ENCODE measurements at places on chromosomes 11 and 22. TPM values are rescaled to one million over a fixed set of nuclear protein-coding genes. Genes with fewer than 3 reads are reported as not detected.

- DNase-seq: no peak
Observed at GRCh38 chr11:106601684-106602297, 416.5 kb downstream of the GUCY1A2 start.

DNA sequence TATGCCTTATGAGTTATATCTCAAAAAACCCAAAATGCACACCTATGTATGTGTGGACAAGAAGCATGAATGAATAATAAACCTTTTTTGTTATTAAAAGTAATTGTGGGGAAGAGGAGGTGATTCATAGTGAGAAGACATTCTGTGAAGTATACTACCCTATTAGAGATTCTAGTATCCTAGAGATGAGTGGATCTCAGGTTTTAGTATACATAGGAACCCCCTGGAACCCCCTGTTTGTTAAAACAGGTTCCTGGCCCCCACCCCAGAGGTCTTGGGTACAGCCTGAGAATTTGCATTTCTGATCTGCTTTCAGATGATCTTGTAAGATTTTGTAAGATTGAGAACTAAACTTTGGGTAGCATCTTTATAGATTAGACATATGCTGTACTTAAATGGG lies 17.5 kb downstream of the NUCB2 start:
- no peak for DNase-seq

- DNase-seq: no peak
Observed at GRCh38 chr11:76313913-76314740, 66.8 kb downstream of the THAP12 start.

Gene SSTR3
- 0.75 TPM for polyA plus RNA-seq

GRCh38 chr11:5737091-5737490 lies 843 bp downstream of the OR56B1 start:
- no peak for DNase-seq

DNA sequence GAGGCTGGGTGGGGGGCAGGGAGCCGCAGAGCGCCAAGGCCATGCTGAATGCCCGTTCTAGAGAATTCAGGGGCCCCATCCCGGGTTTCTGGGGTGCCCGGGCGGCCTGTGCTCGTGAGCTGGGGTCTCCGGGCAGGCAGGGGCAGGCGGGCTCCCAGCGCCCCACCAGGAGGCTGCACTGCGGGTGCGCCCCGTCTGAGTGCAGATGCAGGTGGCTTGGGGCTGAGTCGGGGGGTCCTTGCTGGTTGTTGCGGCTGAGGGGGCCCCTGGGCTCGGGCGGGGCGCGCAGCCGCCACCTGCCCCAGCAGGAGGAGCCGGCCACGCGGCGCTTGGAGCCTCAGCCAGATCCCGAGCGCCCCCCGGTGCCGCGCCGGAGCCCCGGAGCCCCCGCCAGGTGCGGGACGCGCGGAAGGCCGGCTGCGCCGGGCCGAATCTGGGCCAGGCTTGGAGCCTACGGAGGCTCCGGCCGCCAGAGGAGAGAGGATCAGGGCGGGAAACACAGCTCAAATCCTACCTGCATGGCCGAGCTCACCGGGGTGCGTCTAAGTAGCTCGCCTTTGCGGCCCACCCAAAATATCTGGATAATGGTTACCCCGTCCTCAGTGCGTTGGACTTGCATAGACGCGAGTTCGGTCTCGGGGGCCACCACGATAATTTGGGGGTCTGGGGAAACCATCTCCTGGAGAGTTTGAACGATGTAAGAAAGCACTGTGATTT lies 590 bp upstream of the IGF2 start:
- no peak for DNase-seq

DNA sequence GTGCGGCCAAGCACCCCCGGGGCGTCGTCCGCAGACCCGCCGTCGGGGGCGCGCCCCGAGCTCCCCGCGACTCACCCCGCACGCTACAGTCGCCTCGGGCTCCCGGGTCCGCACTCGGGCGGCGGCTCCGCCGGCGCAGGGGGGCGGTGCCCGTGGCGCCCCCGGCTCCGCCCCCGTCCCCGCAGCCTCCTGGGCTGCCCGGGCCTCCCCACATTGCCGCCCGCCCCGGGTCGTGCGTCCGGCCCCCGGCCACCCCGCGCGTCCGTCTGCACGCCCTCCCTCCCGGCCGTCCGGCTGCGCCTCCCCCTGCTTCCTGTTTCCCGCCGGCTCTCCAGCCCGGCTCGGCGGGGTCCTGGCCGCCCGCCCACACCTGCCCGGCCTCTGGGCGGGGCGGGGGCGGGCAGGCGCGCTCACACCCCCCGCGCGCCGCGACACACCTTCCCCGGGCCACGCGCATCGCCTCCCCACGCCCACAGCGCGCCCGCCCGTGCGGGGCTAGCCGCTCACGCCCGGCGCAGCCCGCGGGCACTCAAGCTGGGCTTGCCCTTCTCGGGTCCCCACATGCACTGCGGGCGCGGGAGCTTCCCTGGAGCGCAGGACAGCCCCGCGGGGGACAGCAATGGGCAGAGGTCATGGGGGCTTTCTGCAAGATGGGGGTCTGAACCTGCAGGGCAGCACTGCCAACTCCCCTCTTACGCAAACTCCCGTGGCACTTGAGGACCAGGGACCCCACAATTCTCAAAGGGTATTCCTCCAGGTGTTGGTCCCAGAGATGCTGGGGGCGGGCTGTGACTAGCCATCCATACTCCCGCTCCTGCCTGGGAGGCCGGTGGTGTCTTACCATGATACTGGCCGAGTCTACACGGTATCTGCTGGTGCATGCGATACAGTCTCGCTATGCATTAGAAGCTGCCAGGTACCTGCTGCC lies at the start of gene CARD10:
Gene CARD10, minus strand, starts transcription at position 148 of the 928 bp plus-strand sequence. CDS start 215 bp downstream, outside the sequence.
- no peak for DNase-seq

DNA sequence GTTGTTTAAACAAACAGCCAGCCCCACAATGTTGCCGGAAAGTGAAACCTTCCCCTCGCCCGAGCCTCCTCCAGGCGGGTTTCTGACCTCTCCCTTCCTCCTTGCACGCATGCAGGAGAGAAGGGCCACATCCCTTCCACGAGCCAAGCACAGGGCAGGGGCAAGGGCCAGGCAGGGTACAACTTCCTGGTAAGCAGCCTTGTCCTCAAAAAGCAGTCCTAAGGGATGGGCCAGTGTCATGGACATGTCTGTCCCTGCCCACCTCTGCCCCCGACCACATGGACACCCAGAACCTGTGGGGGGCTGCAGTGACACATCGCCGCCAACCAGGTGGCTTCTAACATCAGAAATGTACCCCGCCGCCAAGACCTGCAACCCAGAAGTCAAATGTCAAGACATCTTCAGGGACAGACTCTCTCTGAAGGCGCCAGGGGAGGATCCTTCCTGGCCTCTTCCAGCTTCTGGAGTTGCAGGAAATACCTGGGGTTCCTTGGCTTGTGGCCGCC lies 145.3 kb downstream of the CRYBB2 start:
- no peak for DNase-seq

Gene CASP5
- polyA plus RNA-seq: not detected

Gene IGHMBP2
- polyA plus RNA-seq: 20.6 TPM

GRCh38 chr11:48093795-48094642 lies 113.7 kb downstream of the PTPRJ start:
- DNase-seq: no peak

GRCh38 chr11:63970902-63971301 lies 3.5 kb upstream of the COX8A start:
- no peak for DNase-seq

Data from left kidney (tissue), 8 donors.